Esophagus squamous epithelium (tissue), 5 donors: ENCODE measurements at places on chromosomes 7 and 10.

DNA sequence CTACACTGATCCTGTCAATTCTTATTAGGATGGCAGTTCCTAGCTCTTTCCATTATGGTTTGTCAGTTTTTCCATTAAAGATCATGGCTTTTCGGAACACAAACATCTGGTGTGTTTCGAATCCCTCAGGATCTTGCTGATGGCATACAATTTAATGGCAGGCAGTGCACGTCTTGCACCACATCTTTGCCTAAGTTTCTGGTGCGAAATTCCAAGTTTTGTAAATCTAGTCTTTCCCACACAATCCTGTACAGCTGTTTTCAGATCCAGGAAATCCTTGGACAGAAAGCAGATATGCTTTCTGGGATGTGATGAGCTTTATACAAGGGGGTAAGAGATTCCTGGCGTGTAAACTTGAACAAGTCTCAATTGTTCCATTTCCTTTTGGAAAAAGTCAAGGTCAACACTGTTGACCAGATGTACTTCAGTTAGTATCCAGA, 224.3 kb upstream of the PHYHIPL start:
- no peaks in the 10 kb centered on the region for H3K4me1 ChIP-seq
- no peaks in the 10 kb centered on the region for H3K36me3 ChIP-seq
- H3K27ac ChIP-seq = no peak overlapping the region
- no peaks in the 10 kb centered on the region for H3K27me3 ChIP-seq
- no peak for DNase-seq

DNA sequence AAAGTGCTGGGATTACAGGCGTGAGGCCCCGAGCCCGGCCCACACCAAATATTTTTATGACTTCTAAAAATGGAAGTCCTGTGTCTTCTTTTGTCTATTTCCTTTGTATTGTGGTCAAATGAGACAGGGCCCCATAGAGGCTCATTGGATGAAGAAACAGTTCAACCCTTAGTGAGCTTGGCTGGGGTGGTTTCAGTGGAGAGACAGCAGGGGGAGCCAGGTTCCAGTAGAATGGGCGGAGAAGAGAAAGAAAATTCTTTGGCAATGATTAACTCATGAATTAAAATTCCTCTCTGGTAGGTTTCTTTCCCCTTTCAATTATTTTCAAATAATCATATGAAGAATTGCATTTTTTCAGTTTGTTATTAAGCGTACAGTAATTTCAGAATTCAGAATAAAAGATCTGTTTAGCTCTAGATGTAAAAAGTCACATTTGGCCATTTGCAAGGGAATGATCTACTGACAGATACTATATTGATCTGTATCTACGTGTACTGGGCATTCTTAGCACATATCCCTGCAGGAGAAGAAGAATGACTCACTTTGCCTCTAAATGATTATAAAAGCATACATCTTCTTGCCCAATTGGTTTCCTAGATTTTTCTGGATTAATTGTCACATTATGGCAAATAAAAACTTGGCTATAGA, 43.2 kb downstream of the PNLIPRP3 start:
- no peak overlapping the region for H3K27ac ChIP-seq
- no peaks in the 10 kb centered on the region for H3K4me1 ChIP-seq
- no peak for DNase-seq
- H3K27me3 ChIP-seq = no peaks in the 10 kb centered on the region
- no peaks in the 10 kb centered on the region for H3K36me3 ChIP-seq

- H3K4me3 ChIP-seq = no peak overlapping the region
- H3K27ac ChIP-seq = no peak overlapping the region
- no peaks in the 10 kb centered on the region for H3K4me1 ChIP-seq
These were observed 17.0 kb downstream of the CADPS2 start for GRCh38 chr7:122869260-122869659.

DNA sequence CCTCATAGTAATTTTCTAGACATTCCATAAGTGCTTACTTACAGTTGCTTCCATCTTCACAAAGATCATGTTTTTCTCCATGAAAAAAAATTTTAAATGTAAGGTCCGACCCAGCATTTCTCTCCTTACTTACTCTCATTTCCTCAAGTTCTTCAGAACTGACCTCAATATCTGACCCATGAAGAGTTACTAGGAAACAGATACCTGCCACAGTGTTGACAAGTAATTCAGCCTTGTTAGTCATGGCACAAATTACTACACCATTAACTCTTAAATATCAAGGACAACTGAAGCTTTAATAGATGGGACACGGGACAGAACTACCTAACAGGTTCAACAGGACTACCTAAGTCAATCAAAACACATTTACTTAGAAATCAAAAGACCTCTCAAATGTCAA, 316.2 kb downstream of the POM121L12 start:
- no peak overlapping the region for H3K27ac ChIP-seq
- DNase-seq = no peak
- H3K4me3 ChIP-seq = no peak overlapping the region
- H3K36me3 ChIP-seq = no peaks in the 10 kb centered on the region
- H3K27me3 ChIP-seq = no peaks in the 10 kb centered on the region

DNA sequence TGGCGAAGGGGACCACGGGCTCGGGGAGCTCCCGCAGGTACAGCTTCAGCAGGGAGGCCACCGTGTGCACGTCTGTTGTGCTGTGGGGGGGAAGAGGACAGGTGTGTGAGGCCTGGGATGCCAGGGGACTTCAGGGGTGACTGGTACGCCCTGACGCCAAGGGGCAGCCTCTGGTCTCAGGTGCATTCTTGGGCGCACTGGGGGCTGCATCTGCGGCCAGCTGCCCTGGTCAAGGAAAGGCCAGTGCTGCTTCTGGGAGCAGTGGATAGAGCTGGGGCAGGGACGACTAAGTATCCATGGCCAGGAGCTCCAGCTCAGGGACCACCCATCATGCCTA, 148.5 kb downstream of the MAPK8 start:
- H3K27ac ChIP-seq = no peak overlapping the region
- peaks cover 15% of the 10 kb centered on the region for H3K27me3 ChIP-seq
- no peaks in the 10 kb centered on the region for H3K36me3 ChIP-seq

DNA sequence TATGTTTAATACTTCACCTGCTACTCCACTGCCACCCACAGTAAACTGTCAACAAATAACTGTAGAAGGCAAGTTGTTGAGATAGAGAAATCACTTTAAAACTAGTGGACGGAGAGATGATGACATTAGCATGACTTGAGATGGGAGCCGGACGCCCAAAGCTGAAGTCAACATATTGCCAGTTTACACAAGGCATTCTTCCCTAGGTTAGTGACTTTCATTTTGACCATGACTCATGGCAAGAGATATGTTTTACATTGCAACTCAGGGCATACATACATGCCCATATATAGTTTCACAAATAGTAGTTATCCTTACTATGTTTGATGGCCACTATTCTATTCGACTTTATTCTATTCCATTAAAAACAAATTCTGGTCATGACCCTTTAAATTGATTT, 296.6 kb downstream of the PLXNA4 start:
- no peak for DNase-seq
- no peaks in the 10 kb centered on the region for H3K4me1 ChIP-seq
- no peaks in the 10 kb centered on the region for H3K36me3 ChIP-seq
- H3K27ac ChIP-seq = no peak overlapping the region

- no peaks in the 10 kb centered on the region for H3K27me3 ChIP-seq
- H3K36me3 ChIP-seq = no peaks in the 10 kb centered on the region
- no peak for DNase-seq
- H3K4me1 ChIP-seq = no peaks in the 10 kb centered on the region
- H3K27ac ChIP-seq = no peak overlapping the region
- no peak overlapping the region for H3K4me3 ChIP-seq
These were observed 96.9 kb upstream of the RHEB start for GRCh38 chr7:151616443-151617213.

GRCh38 chr10:29026802-29027580, 261.9 kb upstream of the LYZL1 start:
- H3K27ac ChIP-seq = no peak overlapping the region
- no peak overlapping the region for H3K4me3 ChIP-seq
- no peaks in the 10 kb centered on the region for H3K4me1 ChIP-seq

- H3K4me1 ChIP-seq = no peaks in the 10 kb centered on the region
- no peaks in the 10 kb centered on the region for H3K36me3 ChIP-seq
- no peak for DNase-seq
- no peak overlapping the region for H3K4me3 ChIP-seq
These were observed 61.8 kb upstream of the SLC35B4 start for GRCh38 chr7:134378562-134378961.

- H3K36me3 ChIP-seq = no peaks in the 10 kb centered on the region
- H3K4me1 ChIP-seq = no peaks in the 10 kb centered on the region
- DNase-seq = no peak
- H3K27ac ChIP-seq = no peak overlapping the region
These were observed 135.6 kb downstream of the TMEM168 start for GRCh38 chr7:112654322-112655216.

DNA sequence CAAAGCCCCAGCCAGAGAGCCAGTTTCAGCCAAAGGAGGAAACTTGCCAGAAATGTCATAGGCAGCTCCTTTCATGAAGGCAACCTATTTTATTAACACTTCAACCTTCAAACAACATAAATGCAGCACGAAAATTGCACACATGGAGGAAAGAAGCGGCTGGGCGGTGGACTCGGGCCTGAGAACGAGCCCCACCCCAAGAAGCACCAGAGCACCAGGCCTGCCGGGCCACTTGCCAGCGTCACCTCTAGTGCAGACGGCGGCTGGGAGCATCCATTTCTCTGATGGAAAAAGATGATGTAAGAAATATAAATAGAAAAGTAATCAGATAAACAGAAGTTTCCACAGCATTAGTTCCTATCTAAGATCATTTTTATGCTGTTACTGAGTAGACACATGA, 100.0 kb downstream of the TCERG1L start:
- no peaks in the 10 kb centered on the region for H3K36me3 ChIP-seq
- no peaks in the 10 kb centered on the region for H3K4me1 ChIP-seq
- DNase-seq = no peak

GRCh38 chr7:144827621-144828020, 8.2 kb downstream of the TPK1 start:
- H3K36me3 ChIP-seq = no peaks in the 10 kb centered on the region
- no peaks in the 10 kb centered on the region for H3K27me3 ChIP-seq
- no peak for DNase-seq
- H3K4me1 ChIP-seq = peaks cover 8% of the 10 kb centered on the region
- H3K27ac ChIP-seq = no peak overlapping the region
- H3K4me3 ChIP-seq = no peak overlapping the region

DNA sequence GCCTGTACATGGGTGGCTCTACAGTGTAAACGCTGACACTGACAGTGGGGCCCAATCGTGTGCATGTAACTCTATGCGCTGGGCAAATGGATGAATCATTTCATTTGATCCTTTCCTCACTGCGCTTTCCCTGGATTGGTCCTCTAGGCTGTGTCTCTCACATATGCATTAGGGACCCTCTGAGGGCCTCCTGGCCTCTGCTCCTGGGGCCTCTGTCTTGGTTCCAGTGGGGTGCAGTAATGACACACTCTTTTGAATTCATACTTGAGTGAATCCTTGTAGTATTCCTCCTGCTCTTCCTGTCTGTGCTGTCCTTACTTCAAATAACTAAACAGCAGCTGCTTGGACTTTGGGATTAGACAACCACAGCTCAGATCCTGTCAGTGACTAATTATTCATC, 176.5 kb upstream of the ADO start:
- H3K4me1 ChIP-seq = no peaks in the 10 kb centered on the region
- H3K27ac ChIP-seq = no peak overlapping the region
- no peak overlapping the region for H3K4me3 ChIP-seq
- H3K27me3 ChIP-seq = no peaks in the 10 kb centered on the region
- no peak for DNase-seq

DNA sequence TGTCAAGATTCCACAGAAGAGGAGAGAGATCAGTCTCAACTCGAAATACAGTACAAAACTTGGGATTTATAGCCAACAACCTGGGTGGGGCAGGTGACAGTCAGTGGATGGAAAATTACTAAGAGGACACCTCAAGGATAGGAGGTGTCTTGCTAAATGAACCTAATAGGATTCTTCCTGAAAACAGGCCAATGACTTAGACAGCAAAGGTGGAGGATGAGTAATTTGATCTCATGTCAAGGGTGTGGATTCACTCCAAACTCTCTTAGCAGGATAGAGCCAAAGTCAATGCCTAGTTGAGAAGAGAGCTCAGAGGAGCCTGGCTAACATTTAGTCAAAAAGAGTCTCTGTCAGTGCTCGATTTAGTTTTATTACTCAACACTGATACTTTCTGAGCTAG, 106.7 kb upstream of the INSYN2A start:
- no peak overlapping the region for H3K4me3 ChIP-seq
- no peak overlapping the region for H3K27ac ChIP-seq
- DNase-seq = no peak
- H3K27me3 ChIP-seq = no peaks in the 10 kb centered on the region
- no peaks in the 10 kb centered on the region for H3K36me3 ChIP-seq

DNA sequence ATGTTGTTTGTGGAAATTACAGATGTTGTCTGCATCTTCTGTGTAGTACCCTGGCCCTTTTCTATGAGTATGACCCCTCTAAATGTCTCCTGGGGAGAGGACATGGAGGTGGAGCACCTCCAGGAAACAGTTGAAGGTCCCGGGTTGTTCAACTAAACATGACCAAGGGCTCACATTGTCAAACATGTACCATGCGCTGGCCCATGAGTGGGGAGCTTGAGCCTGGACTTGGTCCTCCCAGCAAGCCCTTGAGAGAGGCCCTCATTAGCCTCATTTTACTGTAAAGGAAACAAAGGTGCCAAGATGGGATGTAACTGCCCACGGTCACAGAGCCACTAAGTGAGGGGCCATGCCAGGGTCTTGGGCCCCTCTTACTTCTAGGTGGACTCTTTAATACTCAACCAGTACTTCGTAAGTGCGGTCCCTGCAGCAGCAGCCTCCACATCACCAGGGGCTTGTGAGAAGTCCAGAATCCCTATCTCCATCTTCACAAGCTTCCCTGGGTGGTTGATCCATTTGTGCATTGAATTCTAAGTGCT, 31.2 kb downstream of the C10orf71 start:
- no peak overlapping the region for H3K4me3 ChIP-seq
- no peaks in the 10 kb centered on the region for H3K4me1 ChIP-seq
- no peak overlapping the region for H3K27ac ChIP-seq

DNA sequence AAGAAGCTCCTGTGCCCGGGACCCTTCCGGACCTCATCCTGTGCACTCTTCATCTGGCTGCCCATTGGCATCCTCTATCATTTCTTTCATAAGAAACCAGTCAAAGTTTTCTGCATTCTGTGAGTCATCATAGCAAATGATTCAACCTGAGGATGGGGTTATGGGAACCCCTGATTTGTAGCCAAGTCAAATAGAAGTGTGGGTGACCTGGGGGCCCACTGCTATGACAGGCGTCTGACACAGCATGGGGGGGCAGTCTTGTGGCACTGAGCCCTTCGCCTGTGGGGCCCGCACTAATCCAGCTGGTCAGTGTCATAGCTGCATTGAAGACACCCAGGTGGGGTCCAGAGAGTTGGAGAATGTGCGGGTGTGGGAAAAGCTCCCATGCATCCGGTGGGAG, 230.4 kb downstream of the USP6NL start:
- H3K4me3 ChIP-seq = no peak overlapping the region
- no peaks in the 10 kb centered on the region for H3K4me1 ChIP-seq
- H3K36me3 ChIP-seq = no peaks in the 10 kb centered on the region
- no peak for DNase-seq

DNA sequence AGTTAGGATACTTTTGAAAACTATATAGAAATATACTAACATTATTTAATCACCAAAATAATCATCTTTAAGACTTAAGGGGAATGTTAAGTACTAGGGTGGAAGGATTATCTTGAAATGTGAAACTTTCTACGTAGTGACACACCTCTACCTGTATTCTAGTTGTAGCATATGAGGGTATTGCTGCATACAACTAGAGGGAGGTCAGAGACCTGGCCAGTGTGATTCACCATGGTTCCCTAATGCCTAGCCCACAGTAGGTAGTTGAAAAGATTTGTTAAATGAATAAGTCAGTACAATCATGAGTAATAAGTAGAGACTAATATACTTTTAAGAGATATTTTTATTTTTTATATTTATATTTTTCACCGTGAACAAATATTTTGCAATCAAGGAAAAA, 84.1 kb upstream of the RPA3 start:
- H3K4me3 ChIP-seq = no peak overlapping the region
- H3K27ac ChIP-seq = no peak overlapping the region
